ENCODE measurements at places on chromosomes 3 and 15. TPM values are rescaled to one million over a fixed set of nuclear protein-coding genes. Genes with fewer than 3 reads are reported as not detected.

GRCh38 chr3:147297761-147298350, 108.5 kb downstream of the ZIC4 start:
- no peak for DNase-seq

DNA sequence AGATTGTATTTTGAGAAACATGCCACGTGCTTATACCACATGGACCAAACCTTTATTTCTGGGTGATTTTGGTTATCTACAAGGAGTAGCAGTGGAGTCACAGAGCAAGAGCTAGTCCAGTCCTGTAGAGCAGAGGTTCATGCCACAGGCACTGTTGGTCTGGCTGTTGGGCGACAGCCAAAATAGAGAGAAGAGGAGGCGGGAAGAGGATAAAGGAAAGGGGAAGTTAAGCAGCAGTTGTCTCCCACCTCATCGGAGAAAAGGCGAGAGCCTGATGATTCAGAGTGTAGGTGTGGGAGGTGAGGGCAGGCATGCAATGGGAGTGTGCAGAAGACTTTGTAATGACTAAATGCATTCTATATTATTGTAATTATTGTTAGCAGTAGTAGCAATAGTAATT, 237.5 kb upstream of the ROPN1 start:
- no peak for DNase-seq

GRCh38 chr3:171543759-171544300, 83.6 kb upstream of the TNIK start:
- DNase-seq = peak; percentile 36

DNA sequence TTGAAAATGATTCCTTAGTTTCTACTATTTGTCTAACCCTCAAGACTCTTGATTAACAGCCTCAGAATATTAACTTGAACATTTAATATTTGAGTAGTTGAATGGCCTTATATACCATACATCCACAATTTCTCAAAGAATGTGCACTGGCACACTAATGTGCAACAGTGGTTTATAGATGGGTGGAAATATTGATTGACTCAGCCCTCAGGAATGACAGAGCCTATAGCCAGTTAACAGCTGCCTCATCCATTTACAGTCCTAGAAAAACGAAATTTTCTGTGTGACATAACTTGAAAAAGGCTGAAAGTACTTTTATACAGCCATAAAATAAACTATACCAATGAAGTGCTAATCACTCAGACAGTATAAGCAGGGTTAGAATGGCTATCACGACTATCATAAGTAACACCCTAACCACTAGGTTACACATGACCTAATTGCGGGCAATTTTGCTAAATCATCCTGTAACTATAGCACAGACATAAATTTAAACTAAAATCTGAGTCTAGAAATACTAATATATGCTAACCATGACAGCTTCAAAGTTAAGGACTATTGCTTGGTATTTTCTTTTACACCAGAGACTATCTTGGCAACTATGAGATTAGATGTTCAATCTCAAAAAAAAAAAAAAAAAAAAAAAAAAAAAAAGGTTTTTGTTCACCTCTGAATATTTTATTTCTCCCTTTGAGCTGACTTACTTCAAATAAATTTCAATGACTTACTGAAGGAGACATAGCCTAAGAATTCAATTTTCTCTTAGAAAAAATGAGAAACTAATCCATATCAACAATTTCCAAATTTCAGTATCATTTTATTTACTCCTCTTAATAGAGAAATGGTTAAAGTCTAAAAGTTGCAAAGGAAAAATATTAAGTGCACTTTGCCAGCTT, 9.3 kb downstream of the SECISBP2L start:
- DNase-seq = no peak

- DNase-seq = no peak
Observed at GRCh38 chr3:145865399-145866018, 295.5 kb downstream of the PLOD2 start.

GRCh38 chr3:133486658-133487057, 86.8 kb downstream of the BFSP2 start:
- no peak for DNase-seq

GRCh38 chr3:117252208-117252607, 542.6 kb downstream of the TUSC7 start:
- peak; percentile 39 for DNase-seq

DNA sequence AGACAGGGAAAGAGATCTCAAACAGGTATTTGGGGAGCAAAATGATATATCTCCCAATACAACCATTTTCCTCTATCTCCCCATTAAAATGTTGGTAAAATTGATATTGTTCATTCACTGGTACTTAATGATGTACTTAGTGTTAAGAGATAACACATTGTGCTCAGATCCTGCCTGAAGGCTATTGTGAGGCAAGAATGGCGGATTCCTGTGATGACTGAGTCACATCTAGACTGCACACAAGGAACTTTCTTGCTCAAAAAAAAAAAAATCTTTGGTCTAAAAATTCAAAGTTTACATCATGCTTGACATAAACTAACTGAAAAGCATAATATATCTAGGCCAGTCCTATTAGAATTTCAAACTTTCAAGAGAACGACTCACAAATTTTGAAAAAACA, 171.1 kb upstream of the TTC14 start:
- DNase-seq = no peak

DNA sequence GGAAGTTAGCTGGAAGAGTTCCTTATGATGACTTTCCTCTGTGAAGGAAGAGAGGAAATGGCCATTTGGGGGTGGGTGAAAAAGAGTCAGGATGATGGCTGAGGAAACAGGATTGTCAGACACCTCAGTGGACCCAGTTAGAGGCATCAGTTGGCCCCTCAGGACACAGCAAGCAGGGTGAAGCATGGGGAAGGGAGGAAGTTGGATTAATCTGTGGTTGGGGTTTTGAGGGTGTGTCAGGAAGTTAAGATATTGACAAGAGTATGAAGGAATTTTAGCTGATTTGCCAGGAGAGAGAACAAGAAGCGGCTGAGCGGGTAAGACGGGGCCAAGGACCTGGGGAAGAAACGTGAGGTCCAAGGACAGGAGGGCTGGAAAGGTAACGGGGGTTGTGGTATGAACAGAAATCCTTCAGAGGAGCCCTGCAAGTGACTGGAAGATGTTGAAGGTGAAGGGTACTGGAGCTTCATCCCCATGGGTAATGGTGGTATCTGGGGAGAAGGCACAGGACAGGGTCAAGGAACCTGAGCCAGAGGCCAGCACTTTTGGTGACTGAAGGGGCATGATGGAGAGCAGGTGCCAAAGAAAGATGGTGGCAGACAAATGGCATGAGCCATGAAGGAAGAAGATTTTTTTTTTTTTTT, 2.7 kb downstream of the UQCC5 start:
- DNase-seq = no peak

DNA sequence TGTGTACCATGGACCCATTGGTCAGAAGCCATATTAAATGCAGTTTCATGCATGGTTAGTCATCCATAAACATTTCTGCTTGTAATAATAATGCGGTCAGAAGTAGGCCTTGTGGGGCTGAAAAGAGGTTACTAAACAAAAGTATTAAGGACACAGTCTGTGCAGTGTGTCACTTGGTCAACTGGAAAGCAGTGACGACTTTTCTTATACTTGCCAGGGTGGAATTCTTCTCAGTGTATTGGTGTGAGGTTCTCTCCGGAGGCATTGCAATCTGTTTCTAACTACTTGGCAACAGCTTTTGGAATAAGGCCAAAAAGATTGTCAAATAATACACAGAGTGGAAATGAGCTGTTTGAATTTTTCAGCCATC, 46.8 kb downstream of the CHL1 start:
- no peak for DNase-seq

DNA sequence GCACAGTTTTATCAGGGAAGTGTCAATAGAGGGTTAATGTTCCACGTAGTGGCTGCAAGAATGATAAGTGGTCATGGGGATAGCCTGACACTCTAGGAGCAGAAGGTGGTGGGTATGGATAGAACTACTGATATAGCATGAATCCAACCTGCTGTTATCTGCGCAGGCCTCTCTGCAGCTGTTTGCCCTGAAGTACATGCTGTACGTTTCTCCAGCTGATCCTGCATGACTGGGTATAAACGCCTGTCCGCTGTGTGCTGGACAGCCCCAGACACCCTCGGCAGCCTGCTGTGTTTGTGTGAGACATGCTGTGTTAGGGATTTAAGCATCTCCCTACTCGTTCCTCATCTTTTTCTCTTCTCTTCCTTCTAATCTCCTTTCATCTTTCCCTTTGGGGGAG, 87.1 kb downstream of the LPP start:
- no peak for DNase-seq

GRCh38 chr15:53665930-53666329, 93.5 kb downstream of the WDR72 start:
- no peak for DNase-seq

DNA sequence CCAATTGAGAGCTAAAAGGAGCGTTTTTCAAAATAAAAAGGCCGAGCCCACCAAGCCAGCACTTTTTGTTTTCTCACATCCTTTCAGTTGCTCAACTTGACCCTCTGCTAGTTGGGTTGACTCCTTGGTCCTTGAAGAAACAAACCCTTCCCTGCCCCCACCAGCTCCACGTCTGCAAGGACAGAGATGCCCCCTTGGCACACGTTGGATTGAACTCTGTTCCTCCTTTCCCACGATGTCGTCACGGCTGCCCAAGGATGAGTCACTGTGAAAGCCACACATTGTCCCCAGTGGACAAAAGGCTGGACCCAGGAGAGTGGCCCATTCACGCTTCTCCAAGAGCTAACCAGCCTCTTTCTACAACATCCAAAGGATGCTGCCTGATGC, 43.0 kb upstream of the SPATA12 start:
- peak; percentile 48 for DNase-seq

GRCh38 chr3:70974747-70975146, 608.8 kb downstream of the FOXP1 start:
- no peak for DNase-seq

DNA sequence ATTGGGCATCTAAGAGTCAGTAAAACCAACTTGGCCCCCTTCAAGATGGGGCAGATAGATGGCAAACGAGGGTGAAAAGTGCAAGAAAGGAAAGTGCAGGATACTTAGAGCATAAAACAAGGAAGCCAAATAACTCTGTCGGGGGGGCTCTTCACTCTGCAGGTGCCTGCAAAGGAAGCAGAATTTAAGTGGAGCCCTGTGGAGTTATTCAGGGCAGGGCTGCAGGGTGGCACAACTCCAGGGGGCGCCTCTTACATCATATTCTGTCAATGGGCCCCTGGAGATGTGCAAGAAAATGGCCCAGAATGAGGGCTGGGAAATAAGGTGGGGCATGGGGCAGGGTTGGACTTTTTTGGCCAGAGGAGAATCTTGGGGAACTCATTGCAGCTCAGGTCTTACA, 69.7 kb downstream of the CD47 start:
- DNase-seq = no peak

GRCh38 chr3:37347941-37348340, 173.6 kb upstream of the LRRFIP2 start:
- DNase-seq = no peak

The LEKR1 gene
- 3.2 TPM for total RNA-seq

The SNAP23 gene
- total RNA-seq = 65.8 TPM

The PP2D1 gene
- total RNA-seq = not detected

The MKRN3 gene
- total RNA-seq = 26.1 TPM

The ZNF620 gene
- 4.7 TPM for total RNA-seq

The ETV5 gene
- 39.3 TPM for total RNA-seq

The IFRD2 gene
- 118 TPM for total RNA-seq

The CPNE9 gene
- not detected for total RNA-seq

Measured in PC-9 (cell line).